ENCODE measurements at places on chromosomes 5 and 9.
A peak's percentile ranks its signal among the peaks of the same experiment; 100 is the strongest.

- no peak for DNase-seq
These were observed 184.7 kb downstream of the AOPEP start for GRCh38 chr9:94911211-94911610.

GRCh38 chr5:9239626-9240025 lies 306.2 kb downstream of the SEMA5A start:
- no peak for DNase-seq

GRCh38 chr5:161857358-161857757 lies 9.4 kb downstream of the GABRA1 start:
- no peak for DNase-seq

- DNase-seq: no peak
These were observed 2.9 kb downstream of the P4HA2 start for GRCh38 chr5:132224716-132225115.

- no peak for DNase-seq
These were observed 93.7 kb upstream of the GDNF start for GRCh38 chr5:37933576-37933975.

DNA sequence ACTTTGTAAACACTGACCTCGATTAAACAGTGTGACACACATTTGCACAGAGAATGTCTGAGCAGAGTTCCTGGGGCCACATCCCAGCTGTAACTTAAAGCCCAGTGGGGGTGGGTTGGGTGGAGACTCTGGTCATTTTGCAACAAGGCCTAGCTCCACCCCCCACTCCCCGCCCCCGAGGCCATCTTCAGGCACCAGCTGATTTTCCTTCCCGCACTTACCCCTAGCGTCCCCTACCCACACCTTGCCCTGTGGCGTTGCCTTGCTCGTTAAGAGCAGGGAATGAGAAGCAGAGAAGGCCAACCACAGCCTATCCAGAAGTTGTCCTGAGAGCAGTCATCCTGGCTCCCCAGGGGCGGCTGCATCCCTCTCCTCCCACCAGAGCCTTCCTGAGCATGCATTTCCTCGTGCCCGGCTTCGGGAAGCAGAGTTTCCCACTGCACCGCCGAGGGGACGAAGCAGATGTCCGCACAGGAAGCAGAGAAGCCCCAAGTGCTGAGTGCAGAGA lies 101.7 kb upstream of the SARDH start:
- DNase-seq: no peak

DNA sequence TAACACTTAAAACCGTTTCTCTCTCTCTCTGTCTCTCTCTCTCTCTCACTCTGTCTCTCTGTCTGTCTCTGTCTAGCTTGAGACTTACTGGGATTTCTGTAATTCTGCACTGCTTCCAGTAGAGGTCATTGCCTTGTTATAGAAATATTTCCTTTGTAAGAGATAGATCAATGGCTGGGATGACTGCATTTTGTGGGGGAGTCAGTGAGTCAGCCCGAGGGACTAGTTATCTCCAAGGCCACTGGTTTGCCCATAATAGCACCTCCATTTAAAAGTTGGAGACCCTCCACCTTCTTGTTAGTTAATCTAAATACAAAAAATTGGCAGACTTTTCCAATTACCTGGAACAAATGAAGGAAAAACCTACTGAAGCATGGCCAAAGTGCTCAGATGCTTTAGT lies 547.2 kb downstream of the LRRC70 start:
- DNase-seq: no peak

DNA sequence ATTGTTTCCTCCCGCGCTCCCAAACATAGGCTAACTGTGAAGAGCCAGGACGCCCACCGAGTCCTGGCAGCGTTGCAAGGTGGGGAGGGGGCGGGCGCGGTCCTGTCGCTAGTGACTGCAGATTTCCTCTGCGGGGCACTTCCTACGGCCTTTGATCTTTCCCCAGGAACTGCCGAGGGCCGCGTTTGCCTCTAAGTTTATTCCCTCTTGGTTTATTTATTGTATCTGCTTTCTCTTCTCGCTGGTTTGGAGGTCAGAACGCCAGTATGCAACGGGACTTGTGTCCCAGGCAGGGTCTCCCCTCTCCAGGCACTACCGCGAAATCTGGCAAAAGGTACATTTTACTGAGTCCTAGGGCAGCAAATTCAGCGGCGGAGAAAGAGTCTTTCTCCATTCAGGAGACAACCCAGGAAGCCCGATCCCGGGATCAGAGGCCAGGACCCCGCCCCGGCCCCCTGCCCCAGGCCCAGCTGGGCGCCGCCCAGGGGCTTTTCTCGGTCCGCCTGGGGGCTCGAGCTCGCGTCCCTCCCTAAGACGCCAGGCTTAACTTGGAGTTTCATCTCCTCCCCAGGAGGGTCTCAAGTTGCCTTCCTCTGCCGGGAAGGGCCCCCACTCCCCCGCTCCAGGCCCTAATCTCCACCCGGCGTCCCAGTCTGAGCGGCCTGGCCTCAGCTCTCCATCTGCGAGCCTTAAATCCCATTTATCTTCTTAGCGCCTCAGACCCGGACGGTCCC lies 884 bp upstream of the EGFLAM start:
- DNase-seq: no peak

DNA sequence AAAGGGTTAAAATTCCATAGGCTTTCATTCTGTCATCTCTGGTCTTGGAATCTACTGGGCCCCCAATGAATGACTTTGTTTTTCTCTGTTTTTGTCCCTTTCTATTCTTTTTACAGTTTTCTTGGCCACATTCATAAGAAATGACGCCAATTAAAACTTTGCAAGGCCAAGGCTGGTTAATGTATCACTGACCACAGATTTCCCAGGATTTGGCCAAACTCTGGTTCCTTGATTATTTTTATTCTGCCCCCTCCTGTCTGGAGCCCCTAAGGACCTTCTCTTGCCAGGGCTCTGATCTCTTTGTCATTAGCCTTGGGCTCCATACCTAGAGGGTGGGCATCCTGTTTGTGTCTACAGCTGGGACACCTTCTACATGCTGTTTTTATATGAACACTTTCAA lies 388.9 kb upstream of the PAPPA start:
- DNase-seq: no peak

GRCh38 chr9:104748359-104749031 lies 1.0 kb downstream of the NIPSNAP3A start:
- no peak for DNase-seq

DNA sequence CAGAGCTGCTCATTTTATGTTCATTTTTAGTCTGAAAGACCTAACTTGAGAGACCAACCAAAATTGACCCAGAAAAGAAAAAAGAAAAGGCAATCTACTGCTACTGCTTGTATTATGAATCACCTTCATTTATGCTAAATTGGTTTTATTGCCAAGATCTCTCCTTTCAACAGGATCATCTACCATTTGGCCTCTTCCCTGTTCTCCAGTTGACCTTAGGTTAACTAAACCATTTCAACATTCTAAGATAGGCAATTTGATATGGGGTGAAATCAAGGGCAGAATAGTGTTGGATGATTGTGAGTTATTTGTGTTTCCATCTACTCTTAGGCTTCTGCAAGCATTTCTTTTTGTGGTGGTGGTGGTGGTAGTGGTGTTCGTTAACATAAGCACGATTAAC lies 48.3 kb upstream of the POU4F3 start:
- no peak for DNase-seq

DNA sequence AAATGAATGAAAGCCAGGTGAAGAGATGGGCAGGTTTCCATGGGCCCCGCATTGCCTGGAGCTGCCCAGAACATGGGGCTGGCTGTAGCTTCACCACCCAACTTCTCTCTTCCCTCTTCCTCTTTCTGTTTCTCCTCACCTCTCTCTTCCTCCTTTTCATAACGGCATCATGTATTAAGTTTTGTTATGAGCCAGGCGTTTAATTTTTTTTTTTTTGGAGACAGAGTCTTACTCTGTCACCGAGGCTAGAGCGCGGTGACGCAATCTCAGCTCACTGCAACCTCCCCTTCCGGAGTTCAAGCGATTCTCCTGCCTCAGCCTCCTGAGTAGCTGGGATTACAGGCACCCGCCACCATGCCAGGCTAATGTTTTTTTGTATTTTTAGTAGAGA lies 13.0 kb upstream of the SPINK4 start:
- no peak for DNase-seq

DNA sequence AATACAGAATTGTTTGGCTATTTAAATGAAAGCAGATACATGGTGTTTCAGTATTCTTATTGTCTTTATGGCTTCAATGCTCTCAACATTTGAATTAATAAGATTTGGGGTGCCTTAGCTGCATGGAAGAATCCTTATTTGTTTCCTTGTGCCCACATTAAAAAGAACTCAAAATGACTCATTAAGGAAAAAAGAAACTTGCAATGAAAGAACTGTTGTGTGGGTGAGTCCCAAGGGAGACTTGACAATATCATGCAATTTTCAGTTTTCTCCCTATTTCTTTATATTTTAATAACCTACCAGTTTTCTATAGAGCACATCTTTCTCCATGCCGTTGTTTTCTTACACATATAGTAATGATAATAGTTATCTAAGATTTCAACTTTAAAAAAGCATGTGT lies 404.0 kb downstream of the PDE4D start:
- DNase-seq: no peak

GRCh38 chr5:125961150-125961549 lies 462.1 kb upstream of the GRAMD2B start:
- DNase-seq: no peak

DNA sequence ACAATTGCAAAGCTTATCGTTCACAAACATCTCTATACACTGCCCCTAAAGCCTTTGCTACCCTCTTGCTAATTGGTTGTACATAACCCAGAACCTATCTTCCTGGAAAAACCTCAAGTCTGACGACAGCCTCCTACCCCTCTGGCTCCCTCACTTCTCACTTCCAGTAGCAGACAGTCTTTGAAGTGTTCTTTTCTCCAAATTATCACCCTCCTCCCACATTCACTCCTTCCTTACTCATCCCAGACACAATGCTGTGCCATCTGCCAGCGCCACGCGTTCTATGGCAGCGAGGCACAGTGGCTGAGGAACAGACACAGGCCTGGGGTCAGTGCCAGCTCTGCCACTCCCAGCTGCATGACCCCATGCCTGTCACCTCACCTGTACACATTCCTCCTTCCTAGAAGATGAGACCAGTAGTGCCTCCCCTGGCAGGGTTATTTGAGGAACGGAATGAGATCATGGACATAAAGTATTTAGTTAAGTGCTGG lies 27.7 kb downstream of the CLTA start:
- no peak for DNase-seq

GRCh38 chr9:135565141-135565628 lies 3.6 kb downstream of the PAEP start:
- DNase-seq: no peak

- DNase-seq: no peak
These were observed 447.7 kb downstream of the KIF4B start for GRCh38 chr5:155461304-155461703.

- no peak for DNase-seq
These were observed 10.3 kb downstream of the ZFR start for GRCh38 chr5:32434221-32434620.

DNA sequence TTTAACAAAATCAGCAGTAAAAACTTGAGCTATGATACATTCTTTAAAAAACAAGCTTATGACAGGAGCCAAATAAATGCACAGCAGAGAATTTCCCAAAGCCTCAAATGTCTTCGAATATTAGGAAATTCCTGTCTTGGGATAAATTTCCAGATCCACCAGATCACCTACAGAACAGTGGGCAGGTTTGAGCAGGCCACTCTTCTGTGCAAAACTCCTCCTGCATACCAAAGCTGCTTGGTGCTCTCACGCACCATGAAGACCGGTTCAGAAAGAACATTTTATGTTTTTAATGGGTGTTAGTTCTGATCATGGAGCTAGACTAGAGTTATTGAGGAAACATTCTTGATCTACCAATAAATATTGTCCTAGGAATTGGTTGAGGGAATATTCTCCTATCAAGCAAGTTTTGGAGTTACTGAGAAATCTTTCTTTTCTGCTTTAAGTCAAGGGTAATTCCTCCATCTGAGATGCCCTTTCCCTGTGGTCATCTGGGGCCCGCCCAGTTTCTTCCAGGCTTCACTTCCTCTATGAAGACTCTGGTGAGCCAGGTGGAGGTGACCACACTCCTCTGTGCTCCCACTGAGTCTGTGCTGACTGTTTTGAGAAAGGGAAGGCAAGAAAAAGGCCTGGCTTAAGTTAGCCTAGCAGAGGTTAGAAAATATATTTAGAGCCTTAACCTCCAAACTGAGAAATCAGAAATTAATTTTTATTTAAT lies 17.9 kb downstream of the TNFSF15 start:
- DNase-seq: no peak

- peak; percentile 53 for DNase-seq
These were observed 103.2 kb downstream of the SNCAIP start for GRCh38 chr5:122415030-122415800.

- no peak for DNase-seq
These were observed 218.2 kb downstream of the PSAT1 start for GRCh38 chr9:78515108-78515507.

DNA sequence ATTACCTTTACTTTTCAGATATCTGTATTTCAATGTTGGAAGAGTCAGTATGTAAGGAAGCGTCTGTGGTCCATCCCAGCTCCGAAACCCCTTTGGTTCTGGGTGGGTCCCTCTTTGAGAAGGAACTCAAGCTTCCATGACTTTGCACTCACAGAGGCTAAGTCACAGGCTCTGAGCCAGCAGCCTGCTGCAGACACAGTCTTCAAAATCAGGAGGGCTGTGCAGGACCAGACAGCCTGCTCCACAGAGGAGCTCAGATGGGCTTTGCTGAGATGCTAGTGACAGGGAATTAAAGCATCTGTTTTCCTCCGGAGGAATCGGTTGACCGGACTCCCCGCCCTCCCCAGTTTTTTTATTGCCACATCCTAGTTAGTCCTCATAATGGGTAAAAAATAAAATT lies 126.4 kb upstream of the ICE1 start:
- no peak for DNase-seq

GRCh38 chr9:137405677-137406081 lies 17.3 kb downstream of the EXD3 start:
- no peak for DNase-seq

DNA sequence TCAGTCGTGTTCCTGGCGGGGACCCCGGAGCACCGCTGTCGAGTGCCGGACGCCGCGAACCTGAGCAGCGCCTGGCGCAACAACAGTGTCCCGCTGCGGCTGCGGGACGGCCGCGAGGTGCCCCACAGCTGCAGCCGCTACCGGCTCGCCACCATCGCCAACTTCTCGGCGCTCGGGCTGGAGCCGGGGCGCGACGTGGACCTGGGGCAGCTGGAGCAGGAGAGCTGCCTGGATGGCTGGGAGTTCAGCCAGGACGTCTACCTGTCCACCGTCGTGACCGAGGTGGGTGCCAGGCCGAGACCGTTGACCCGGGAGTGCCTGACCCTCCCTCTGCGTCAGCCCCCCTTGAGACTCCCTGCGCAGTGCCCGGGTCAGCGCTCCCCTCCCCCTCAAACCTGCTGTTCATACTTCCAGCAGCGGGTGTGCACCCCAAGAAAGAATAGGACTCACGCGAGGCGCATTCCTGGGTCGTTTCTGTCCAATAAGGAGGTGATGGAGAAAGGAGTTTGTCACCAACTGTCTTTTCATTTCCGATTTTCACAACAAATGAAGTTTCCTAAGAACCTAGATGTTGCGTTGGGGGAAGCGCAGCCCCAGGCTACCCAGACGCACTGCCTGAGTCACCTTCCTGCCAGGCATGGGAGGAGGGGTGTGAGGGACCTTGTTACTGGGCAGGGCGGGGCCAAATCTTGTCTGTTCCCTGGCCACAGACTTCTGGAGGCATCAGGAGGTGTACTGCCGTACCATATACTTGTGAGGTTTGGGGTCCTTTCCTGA lies 722 bp downstream of the SLC22A4 start:
- DNase-seq: peak; percentile 69

Data from AG09309 (cell line).